NCI-H187 treated with DMSO at 0.1 percent for 48 hours (cell line): ENCODE measurements at places on chromosomes 3 and 15.

- DNase-seq = peak; percentile 1
Observed at GRCh38 chr3:157572559-157573270, 69.5 kb upstream of the VEPH1 start.

- no peak for DNase-seq
Observed at GRCh38 chr3:80668600-80669294, 900.9 kb upstream of the ROBO1 start.

DNA sequence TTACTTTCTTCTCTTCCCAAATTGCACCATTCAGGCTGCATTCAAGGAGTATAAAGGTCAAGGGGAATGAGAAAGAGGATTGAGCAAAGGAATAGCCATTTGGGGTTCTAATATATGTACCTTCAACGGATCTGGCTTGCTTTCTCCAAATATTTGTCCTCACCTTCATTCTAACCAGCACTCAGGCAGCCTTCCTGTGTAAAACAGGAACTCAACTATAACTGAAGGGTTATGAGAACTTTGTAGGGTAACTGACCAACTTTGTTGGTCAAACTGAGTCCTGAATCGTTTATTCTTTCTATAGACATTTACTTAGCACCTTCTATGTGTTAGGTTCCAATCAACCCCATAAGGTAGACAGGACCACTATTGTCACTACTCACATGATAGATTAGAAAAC is 5.1 kb upstream of the CPOX start:
- no peak for DNase-seq

DNA sequence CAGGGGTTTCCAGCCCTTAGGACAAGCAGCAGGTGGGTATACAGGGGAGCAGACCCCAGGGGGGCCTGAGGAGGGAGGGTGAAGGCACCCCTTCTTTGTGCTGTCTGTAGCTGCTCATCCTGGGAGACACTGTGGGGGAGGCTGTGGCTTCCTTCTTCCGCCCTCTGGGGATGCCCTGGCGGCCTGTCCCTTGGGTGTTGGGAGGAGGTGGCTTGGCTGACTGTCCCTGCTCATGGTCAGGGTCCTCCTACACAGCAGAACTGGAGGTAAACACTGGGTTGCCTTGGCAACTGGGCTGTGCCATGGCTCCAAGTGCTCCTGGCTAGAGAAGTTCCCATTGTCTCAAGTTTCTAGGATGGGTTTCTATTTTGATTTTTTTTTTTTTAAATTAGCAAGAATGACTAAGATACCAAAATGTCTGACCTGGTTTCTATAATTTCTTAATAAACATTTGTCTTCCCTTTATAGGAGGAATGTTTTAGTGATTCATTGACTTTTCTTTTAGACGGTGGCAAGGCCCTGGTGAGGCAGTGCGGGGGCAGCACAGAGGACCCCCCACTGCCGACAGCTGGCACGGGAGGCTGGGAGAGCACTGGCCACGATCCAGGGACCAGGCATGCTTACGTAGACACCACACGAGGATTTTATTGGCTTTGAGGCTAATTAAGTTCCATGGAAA is 12.4 kb downstream of the KLF13 start:
- DNase-seq = no peak

- DNase-seq = no peak
Observed at GRCh38 chr3:187889106-187889505, 143.8 kb upstream of the BCL6 start.

DNA sequence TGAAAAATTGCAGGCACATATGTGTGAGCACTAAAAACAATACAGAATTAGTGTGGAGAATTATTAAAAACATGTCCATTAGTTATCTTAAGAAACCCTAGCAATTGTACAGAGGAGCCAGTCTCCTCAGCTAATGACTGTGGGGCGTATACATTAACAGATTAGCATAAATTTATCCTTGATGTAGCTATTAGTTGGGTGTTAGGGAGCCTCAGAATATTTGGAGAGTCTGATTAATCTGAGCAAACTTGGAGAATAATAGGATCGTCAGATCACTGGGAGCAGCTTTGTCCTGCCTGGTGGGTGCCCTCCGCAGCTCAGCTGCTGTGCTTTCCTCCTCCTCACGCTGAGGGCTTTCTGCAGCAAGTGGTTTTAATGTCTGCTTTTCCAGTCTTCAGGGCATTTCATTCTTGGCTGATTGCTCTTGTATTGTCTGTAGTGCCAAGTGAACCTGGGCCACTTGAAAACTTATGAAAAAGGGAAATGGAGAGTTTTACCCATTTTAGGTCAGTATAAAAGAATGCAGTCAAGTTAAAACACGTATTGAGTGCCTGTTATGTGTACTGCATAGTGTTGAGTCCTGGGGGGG is 417.4 kb upstream of the SEMA6D start:
- DNase-seq = no peak

DNA sequence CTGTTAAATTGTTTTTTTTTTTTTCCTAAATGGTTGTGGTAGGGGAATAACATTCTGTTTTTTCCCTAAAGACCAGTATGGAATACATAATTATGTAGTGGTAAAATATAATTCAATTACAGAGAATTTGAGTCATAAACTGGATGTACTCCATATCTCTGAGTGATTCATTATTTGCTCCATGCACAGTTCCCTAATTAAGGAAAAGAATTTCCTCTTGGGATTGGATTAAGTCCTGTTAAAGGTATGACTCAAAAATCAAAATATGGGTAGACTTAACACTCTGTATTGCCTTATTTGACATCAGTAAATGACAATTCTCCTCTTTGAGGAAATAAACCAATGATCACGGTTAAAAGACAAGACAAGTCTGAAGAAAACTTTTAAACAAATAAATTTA is 78.0 kb upstream of the KCNH8 start:
- no peak for DNase-seq

GRCh38 chr15:69522361-69522760 is 69.7 kb downstream of the RPLP1 start:
- no peak for DNase-seq

GRCh38 chr15:80052597-80053304 is 6.7 kb upstream of the ZFAND6 start:
- DNase-seq = no peak

DNA sequence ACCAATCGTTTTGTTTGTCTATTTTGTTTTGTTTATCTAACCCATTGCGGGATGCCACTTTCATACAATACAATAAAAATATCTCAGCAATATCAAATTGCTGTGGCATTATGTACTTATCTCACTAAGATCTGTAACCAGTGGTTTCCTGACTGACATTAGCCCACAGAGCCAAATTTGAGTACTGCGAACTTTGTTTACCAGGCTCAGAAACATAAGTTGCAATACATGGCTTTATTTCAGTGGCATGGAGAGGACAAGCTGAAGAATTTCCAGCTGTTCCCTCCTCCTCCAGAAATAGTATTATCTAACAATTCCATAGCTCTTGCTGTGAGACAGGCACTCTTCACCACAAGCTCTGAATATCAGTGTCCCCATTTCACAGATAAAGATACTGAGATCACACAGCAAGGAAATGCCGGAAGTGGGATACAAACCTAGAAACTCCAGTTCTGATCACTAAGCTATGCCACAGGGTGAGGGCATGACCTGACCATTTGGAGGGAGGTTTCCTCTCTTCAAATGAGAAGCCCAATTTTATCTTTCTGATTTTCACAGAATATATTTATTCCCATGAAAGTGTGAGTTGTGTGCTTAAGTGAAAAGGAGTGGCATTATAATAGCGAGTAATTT is 469.9 kb upstream of the CBLB start:
- DNase-seq = no peak

DNA sequence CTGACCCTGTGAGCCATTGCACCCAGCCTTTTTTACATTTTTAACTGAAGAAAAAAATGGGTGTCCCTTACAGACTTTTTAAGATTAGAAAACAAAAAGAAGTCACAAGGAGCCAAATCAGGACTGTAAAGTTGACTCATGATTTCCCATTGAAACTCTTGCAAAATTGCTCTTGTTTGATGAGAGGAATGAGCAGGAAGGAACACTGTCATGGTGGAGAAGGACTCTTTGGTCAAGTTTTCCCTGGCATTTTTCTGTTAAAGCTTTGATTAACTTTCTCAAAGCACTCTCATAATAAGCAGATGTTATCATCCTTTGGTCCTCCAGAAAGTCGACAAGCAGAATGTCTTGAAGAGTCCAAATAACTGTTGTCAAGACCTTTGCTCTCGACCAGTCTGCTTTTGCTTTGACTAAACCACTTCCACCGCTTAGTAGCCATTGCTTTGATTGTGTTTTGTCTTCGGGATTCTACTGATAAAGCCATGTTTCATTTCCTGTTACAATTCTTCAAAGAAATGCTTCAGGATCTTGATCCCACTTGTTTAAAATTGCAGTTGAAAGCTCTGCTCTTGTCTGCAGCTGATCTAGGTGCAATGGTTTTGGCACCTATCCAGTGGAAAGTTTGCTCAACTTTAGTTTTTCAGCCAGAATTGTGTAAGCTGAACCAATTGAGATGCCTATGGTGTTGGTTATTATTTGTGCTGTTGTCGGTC is 369.4 kb downstream of the MAGI1 start:
- DNase-seq = no peak

GRCh38 chr15:40398413-40398873 is 7.2 kb upstream of the IVD start:
- DNase-seq = no peak

- no peak for DNase-seq
Observed at GRCh38 chr15:71790081-71790480, 20.3 kb upstream of the NR2E3 start.

GRCh38 chr3:37129871-37130270 is 44.5 kb downstream of the LRRFIP2 start:
- DNase-seq = no peak

DNA sequence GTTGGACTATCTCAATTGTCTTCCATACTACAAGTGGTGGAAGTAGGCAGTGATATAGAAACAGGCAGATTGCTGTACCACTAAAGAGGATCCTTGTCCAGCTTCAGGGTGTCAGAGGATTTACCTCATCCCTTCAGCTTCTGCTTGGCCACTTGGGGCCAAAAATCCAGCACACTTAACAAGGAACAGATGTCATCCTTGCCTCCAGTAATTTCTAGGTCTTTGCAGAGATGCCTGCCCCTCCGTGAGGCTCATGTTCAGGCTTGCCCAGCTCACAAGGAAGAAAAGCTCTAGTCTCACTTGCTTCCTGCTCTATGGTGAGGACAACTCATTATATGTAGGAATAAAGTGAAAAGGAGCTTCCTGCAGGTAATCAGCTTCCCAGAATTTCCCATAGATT is 510.3 kb downstream of the EPHA3 start:
- no peak for DNase-seq

DNA sequence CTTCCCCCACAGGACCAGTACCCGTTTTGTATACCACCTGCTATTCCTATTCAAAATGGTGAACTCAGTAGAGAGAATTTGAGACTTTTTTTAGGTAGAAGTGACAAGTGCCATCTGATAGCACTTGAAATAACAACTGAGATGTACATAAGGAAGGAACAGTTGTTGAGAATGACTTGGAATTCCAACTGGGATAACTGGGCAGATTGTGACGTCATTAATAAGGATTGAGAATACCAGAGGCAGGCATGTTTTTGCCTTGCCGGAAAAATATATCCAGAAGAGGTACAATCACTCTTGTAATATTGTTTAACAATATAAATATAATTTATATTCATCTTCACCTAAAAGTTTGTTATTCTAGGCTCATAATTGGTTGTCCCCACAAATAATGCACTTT is 454.1 kb upstream of the RGMA start:
- no peak for DNase-seq

- DNase-seq = no peak
Observed at GRCh38 chr3:162141272-162141791, 644.7 kb downstream of the OTOL1 start.

- DNase-seq = no peak
Observed at GRCh38 chr3:45509038-45509767, 85.3 kb upstream of the LIMD1 start.

GRCh38 chr3:18775501-18775900 is 350.4 kb upstream of the SATB1 start:
- no peak for DNase-seq

DNA sequence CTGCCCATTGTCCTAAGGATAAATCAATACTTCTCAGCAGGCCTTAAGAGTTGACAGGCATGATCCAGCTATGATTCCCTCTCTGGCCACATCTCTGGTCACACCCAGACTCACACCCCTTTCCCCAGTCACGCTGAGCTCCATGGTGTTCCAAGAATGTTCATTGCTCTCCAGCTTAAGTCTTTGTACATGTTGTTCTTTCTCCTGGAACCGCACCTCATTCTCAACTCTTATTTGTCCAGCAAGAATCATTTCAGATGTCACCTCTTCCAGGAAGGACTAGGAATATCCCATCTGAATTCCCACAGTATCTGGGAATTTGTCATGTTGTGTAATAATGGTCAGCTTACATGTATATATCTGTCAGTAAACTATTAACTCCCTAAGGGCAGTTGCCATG is 118.3 kb upstream of the GALNT15 start:
- no peak for DNase-seq

- DNase-seq = no peak
Observed at GRCh38 chr3:165082650-165083049, 4.4 kb upstream of the SI start.

GRCh38 chr15:62553911-62554563 is 389.0 kb upstream of the C2CD4B start:
- DNase-seq = no peak

- DNase-seq = no peak
Observed at GRCh38 chr3:186964071-186964470, 33.7 kb downstream of the ST6GAL1 start.

DNA sequence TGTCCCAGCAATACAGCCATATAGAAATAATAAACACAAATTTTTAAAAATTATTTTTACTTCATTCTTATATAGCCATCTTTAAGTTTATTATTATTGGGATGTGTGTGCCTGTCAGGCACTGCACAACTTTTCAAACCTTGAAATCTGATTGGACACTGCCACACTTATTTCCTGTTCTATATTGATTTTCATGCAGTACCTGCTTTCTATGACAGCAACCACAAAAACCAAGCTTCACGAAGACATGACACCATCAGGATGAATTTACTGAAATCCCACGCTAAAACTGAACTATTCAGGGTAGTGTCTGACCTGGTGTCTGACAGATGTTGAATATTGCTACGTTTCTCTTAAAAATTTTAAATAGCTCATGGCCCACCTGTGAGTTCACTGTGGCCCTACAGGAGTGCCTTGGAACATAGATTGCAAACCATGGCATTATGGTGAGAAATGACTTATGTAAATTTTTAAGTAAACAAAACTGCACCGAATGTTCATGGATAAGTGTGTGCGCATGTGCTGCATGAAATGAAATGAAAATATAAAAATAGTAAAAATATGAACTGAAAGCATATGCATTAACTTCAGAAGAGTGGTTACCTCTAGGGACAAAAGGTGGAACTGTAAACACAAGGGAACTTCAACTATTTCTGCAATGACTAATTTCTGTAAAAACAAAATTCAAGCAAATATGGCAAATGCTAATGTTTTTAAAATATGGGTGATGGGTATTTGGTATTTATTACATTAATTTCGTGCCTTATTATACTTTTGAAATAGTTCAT is 152.3 kb downstream of the ZBTB20 start:
- DNase-seq = no peak

DNA sequence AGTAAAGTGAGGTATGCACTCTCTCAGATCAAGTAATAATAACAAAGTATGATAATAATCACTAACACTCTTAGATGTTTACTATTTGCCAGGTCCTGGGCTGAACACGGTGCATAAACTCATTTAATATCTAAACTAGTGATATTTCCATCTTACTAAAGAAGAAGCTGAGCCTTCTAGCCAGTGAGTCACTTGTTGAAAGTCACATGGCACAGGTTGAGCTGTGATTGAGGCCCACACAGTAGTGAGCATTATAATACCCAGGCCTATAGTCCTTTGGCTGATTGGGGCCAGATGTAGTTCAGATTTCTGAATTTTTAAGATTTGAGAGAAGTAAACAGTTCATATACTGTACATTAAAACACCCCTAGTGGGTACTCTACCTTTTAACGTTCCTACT is 93.2 kb upstream of the CCDC80 start:
- DNase-seq = no peak

GRCh38 chr3:115160295-115160694 is 13.2 kb upstream of the ZBTB20 start:
- no peak for DNase-seq
